ENCODE measurements at places on chromosomes 7 and 10.

- no peak overlapping the region for H3K4me3 ChIP-seq
- H3K27ac ChIP-seq, result no peak overlapping the region
- no peak for DNase-seq
These were observed 89.0 kb downstream of the NKX6-2 start for GRCh38 chr10:132696728-132697577.

GRCh38 chr7:135726276-135726788 lies 1.7 kb downstream of the SLC13A4 start:
- H3K27me3 ChIP-seq, result no peaks in the 10 kb centered on the region
- H3K4me1 ChIP-seq, result no peaks in the 10 kb centered on the region

- no peak overlapping the region for H3K4me3 ChIP-seq
- DNase-seq, result no peak
- H3K4me1 ChIP-seq, result no peaks in the 10 kb centered on the region
- H3K27me3 ChIP-seq, result no peaks in the 10 kb centered on the region
- H3K36me3 ChIP-seq, result no peaks in the 10 kb centered on the region
These were observed 695.0 kb upstream of the NRP1 start for GRCh38 chr10:34029455-34029854.

- no peaks in the 10 kb centered on the region for H3K4me1 ChIP-seq
- no peak overlapping the region for H3K27ac ChIP-seq
- no peaks in the 10 kb centered on the region for H3K27me3 ChIP-seq
- no peak overlapping the region for H3K4me3 ChIP-seq
- no peaks in the 10 kb centered on the region for H3K36me3 ChIP-seq
These were observed 274.9 kb upstream of the GALNT17 start for GRCh38 chr7:70856901-70857630.

DNA sequence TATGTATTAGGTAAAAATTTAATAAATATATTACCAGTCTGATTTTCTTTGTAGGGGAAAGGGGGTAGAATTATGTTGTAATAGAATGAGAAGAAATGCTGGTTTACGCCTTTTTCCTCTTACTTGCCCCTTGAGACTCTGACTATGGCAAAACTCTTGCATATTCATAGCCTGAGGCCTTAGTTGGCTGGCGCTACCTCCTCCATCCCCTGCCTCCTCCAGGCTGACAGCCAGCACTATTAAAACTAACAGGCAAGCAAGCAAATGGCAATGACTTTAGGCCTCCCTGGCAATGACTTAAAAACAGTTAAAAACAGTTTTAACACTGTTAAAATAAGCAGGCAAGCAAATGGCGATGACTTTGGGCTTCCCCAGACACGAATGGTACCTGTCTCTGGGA lies 14.4 kb downstream of the PKD2L1 start:
- H3K27me3 ChIP-seq, result no peaks in the 10 kb centered on the region
- H3K27ac ChIP-seq, result no peak overlapping the region
- H3K36me3 ChIP-seq, result no peaks in the 10 kb centered on the region
- DNase-seq, result no peak
- H3K4me1 ChIP-seq, result peaks cover 25% of the 10 kb centered on the region

GRCh38 chr7:1297017-1297960 lies 64.6 kb downstream of the UNCX start:
- DNase-seq, result no peak
- no peak overlapping the region for H3K4me3 ChIP-seq
- H3K36me3 ChIP-seq, result no peaks in the 10 kb centered on the region
- no peak overlapping the region for H3K27ac ChIP-seq
- peaks cover 7% of the 10 kb centered on the region for H3K27me3 ChIP-seq

DNA sequence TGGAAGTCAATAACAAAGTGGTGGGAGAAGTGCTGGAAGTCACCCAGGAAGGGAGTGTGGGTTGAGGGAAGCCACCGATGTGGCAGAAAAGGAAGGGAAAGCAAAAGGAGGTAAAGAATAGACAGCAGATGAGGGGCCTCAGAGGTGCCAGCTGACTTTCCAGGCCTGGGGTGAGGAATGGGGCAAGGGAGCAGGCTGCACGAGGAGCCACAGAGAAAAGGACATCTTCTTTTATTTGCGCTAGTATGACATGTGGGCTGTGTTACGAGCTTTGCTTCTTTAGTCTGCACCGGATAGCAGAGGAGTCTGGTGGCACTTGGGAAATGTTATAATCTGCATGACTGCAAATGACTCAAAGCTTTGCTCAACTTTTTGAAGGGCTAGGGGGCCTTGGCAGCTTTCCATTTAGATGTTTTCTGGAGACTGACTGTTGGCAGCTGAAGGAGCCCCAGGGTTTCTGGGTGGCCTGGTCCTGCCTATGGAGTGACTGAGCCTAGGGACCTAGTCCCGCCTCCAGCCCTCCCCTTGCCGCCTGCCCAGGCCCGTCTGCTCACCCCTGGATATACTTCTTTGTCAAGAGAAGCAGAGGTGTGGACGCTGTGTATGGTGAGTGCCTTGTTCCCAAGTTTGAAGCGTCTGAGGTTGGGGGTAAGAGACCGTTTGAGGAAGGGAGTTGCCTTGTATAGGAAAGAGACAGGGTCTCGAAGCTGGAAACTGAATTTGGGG lies 5.1 kb downstream of the PRXL2A start:
- H3K27ac ChIP-seq, result peak overlapping the region; percentile 89
- no peaks in the 10 kb centered on the region for H3K36me3 ChIP-seq
- H3K4me3 ChIP-seq, result peak overlapping the region; percentile 39
- no peak for DNase-seq
- peaks cover 63% of the 10 kb centered on the region for H3K4me1 ChIP-seq

GRCh38 chr10:131654471-131655087 lies 246.2 kb upstream of the PPP2R2D start:
- no peaks in the 10 kb centered on the region for H3K36me3 ChIP-seq
- H3K27me3 ChIP-seq, result peaks cover 37% of the 10 kb centered on the region
- DNase-seq, result no peak
- H3K4me1 ChIP-seq, result no peaks in the 10 kb centered on the region
- no peak overlapping the region for H3K4me3 ChIP-seq

DNA sequence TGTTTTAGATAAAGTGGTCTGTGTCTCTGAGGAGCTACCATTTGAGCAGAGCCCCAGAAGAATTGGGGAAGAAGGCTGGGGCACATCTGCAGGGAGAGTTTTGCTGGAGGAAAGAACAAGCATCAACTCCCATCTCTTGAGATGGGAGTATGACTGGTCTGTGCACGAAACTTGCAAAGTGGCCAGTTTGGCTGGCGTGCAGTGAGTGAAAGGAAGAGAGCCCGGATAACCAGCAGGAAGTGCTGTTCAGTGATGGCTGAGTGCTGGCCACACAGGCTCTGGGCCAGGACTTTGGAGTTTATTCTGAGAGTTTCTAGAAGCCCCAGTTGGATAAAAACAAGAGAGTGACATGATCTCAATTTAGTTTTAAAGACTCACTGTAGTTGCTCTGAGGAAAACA lies 34.4 kb upstream of the SVIL start:
- peak overlapping the region; percentile 62 for H3K27ac ChIP-seq
- H3K4me1 ChIP-seq, result peaks cover 5% of the 10 kb centered on the region
- H3K36me3 ChIP-seq, result no peaks in the 10 kb centered on the region
- DNase-seq, result no peak
- H3K27me3 ChIP-seq, result no peaks in the 10 kb centered on the region

DNA sequence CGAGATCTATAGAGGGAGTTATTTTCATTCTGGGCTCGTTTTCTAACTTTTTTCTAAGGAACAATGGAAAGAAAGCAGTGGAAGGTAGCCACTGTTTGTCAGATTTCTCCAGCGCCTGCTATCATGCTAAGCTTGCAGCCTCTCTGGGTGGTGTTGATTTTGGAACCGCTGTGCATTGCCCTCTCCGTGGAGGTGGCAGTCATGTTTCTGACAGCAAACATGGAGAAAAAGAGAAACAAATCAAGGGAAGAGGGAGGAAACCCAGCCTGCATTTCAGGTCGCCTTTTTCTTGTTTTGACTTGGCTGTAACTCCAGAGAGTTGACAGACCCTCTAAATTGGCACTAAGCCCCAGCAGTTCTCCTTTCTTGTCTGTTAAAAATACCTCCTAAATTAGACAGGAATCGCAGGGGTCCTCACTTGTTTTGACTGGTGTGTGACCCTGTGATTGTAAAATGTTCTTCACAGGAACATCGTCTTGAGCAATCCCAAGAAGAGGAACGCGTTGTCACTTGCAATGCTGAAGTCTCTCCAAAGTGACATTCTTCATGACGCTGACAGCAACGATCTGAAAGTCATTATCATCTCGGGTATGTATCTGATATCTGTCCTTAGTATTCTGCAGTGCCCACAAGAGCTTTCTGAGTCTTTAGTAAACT lies 4.8 kb downstream of the ECHDC3 start:
- peaks cover under 1% of the 10 kb centered on the region for H3K4me1 ChIP-seq
- H3K27ac ChIP-seq, result peak overlapping the region; percentile 57
- no peaks in the 10 kb centered on the region for H3K27me3 ChIP-seq
- DNase-seq, result no peak

DNA sequence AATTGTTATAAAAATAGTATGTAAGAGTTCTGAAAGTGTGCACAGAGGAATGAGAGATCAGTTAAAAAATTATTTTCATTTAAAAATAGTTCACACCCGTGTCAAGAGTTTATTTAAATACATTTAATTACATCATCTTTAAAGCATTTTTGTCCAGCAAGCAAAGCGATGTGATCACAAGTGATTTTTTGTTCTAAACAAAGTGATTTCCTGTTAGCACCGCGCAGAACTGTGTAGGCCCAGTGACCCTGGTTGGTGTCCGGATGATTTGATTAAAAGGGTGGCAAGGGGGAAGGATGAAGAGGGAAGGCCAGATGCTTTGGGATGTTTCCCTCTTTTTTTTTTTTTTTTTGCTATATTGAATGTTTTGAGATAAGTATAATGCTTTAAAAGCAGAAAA lies 227.8 kb upstream of the PITRM1 start:
- H3K4me3 ChIP-seq, result no peak overlapping the region
- peak overlapping the region; percentile 21 for H3K27ac ChIP-seq
- H3K4me1 ChIP-seq, result no peaks in the 10 kb centered on the region
- no peaks in the 10 kb centered on the region for H3K36me3 ChIP-seq
- H3K27me3 ChIP-seq, result no peaks in the 10 kb centered on the region
